Amygdala (tissue), 56 donors: ENCODE measurements at places on chromosomes 6 and 20.

GRCh38 chr6:35161776-35162607 is 20.9 kb upstream of the TCP11 start:
- DNase-seq: no peak

- no peak for DNase-seq
Observed at GRCh38 chr6:65289491-65289890, 417.5 kb downstream of the EYS start.

DNA sequence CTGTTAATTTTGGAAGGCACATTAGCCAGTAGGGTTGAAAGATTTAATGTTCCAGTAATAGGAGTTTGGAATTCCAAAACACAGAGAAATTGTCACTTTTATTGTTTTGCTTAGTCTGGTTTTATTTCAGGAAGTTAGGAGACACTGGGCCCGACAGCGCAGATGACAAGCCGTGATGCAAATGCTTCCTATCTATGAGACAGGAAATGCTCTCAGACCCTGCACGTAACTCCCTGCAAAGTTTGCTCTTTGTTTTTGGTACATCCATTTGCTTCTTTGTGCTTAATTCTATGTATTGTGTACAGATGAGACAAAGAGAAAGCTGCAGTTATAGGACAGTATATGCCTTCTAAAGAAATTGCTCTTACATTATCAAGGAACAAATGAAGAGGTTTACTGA is 201.6 kb upstream of the SGK1 start:
- no peak for DNase-seq

DNA sequence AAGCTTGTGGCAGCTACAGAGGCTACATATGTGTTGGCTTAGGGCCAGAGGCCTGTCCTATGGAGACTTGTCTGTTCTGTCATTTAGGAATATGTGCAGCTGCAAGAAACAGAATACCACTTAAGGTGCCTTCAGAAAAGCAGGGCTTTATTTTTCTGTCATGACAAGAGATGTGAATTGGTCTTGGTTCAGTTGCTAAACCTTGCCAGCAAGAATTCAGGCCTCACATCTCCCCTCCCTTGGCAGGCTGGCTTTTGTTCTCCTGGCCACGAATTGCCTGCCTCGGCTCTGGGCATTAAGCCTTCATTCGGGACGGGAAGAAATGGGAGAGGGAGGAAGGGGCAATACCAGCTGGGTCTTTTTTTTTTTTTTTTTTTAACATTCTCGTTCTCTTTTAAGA is 82.4 kb upstream of the TGM3 start:
- DNase-seq: no peak

- DNase-seq: no peak
Observed at GRCh38 chr6:148465011-148465335, 122.3 kb downstream of the SASH1 start.

DNA sequence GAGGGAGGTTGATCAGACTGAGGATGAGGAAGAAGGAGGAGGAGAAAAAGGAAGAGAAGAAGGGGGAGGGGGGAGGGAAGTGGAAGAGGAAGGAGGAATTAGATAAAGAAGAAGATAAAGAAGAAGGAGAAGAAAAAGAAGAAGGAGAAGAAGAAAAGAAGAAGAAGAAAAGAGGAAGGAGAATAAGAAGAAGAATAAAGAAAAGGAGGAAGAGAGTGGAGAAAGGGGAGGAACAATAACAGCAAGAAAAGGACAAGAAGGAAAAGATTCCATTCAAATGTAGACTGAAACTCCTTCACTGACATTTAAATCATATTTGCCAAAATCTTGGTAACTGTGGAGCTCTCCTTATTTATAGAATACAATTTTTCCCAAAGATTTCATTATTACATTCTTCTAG is 34.3 kb upstream of the RCAN2 start:
- no peak for DNase-seq

DNA sequence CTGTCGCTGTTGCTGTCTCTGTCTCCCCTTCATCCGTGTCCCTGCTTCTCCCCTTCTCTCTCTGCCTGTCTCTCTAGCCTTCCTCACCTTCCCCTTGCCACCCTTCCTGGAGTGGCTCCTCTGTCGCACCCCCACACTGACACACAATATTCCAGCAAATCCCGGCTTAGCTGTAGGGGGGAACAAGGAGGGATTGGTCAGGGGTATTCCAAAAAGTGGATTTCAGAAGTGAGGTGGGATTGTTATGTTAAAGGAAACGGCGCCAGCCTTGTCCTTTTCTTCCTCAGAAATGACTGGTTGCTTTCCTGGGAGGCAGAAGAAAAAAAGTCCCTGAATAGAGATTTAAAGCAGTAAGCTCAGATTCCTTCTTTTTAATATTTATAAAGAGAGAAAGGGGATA is 76.3 kb upstream of the SIRPA start:
- DNase-seq: no peak

DNA sequence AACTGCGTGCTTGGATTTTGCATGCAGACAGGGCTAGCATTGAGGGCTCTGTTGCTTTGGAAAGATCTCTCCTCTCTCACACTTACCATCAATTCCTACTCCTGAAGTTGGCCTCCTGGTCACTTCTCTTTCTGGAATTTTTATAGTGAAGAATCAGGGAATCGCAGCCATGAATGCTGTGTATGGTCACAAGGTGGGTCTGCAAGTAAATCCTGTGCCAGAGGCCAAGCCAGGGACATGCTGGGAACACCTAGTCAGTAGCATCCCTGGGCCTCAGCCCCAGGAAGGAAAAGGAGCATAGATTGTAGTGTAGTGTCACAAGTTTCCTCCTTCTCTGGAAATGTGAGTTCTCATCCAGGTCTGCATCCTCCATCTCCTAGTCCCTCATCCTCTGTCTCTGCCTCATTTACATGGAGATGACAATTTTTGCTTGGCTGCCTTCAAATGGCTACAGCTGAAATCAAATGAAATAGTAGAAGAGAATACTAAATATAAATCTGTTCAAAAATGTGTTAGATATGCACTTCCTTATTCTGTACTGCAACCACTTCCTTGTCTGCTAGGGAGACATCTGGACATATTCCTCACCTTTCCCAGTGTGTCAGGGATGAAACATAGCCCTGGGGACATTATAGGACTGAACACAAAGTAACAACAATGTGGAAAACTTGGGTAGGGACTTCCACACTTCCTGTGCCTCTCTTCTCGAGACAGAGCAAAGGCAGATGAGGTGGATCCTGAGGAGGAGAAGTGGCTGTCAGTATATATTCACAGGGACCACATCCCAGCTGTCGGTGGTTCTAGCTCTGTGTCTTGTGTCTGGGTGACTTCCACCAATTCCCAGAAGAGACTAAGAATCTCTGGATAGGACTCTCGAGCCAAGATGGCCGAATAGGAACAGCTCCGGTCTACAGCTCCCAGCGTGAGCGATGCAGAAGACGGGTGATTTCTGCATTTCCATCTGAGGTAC is 17.0 kb downstream of the CST9 start:
- DNase-seq: no peak

DNA sequence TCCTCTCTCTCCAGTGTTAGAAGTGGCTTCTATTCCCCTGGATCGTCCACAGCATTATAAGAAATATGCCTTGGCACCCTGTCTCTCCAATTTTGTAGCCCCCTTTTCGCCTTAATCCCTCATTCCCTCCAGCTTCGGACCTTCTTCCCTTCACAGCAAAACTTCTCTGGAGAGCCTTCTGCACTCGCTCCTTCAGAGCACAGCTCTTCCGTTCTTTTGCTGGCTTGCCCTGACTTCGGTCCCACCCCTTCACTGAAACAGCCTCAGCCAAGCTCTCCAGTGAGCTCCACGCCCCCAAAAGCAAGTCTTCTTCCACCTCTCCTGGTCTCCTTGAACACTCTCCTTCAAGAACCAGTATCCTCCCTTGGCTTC is 134.7 kb upstream of the RNF24 start:
- DNase-seq: no peak

DNA sequence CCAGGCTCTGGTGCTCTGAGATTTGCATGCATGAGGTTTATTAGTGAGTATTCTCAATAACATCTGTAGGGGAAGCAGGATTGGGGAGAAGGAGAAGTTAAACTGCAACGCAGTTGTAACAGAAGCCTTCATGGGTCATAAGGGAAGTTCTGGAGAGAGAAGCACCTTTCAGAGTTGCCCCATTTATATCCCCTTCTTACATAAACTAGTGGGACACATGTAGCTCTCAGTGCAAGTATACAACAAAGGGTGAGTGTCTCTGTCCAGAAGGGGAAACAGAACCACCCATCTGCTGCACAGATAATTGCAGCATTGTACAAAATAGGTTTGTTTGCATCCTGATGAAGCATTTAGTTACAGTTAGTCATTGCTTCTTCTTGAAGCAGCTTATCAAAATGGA is 4.3 kb upstream of the ADGB start:
- no peak for DNase-seq

- DNase-seq: no peak
Observed at GRCh38 chr6:6407071-6407741, 86.7 kb upstream of the F13A1 start.

DNA sequence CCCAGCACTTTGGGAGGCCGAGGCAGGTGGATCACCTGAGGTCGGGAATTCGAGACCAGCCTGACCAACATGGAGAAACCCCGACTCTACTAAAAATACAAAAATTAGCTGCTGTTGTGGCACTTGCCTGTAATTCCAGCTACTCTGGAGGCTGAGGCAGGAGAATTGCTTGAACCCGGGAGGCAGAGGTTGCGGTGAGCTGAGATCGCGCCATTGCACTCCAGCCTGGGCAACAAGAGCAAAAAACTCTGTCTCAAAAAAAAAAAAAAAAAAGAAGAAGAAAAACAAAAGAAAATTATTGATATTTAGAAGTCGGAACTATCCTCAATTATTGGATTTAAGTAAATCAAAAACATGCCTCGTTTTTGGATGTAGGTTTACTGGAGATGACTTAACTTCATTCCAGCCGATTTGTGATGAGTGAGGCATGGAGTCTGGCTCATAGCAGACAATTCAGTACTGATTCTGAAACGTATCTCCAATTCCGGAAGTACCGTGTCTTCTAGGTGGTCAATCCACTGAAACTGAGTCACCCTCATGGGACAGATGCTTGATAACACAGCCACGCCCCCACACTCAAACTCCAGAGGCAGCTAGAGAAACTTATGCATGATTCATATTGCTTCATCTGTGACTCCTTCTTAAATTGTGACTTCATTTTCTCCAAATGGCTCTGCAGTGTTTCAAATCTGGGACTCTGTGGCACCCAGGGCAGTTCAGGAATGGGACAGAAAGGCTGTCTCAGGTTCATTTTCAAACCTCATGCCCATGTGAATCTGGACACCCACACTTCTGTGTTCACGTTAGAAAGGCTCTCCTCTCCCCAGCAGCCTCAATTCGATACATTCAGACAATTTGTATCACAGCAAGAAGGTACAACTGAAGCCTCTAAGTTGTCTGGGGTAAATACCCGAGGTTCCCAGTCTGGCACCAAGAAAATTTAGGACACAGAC is 110.4 kb upstream of the ARMC2 start:
- DNase-seq: no peak
